ENCODE measurements at places on chromosomes 1 and 21.

DNA sequence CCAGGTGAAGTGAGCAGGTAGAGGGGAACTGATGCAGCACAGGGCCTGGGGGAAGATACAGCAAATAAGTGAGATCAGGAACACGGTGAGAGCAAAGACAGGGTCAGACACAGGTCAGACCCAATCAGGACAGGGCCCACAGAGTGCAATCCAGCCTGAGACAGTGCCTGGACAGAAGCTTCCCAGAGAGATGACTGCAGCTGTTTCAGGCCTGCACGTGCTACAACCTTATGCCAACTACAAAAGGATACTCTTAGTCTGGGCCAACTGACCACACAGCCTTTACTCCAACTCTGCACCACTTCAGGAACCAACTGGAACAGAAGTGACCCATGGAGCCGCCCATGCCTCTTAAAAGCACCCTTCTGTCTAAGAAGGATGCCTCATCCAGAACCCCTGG lies 228.0 kb downstream of the TOMM20 start:
- no peak for DNase-seq

GRCh38 chr21:39972976-39973770 lies 105.9 kb downstream of the PCP4 start:
- no peak for DNase-seq

DNA sequence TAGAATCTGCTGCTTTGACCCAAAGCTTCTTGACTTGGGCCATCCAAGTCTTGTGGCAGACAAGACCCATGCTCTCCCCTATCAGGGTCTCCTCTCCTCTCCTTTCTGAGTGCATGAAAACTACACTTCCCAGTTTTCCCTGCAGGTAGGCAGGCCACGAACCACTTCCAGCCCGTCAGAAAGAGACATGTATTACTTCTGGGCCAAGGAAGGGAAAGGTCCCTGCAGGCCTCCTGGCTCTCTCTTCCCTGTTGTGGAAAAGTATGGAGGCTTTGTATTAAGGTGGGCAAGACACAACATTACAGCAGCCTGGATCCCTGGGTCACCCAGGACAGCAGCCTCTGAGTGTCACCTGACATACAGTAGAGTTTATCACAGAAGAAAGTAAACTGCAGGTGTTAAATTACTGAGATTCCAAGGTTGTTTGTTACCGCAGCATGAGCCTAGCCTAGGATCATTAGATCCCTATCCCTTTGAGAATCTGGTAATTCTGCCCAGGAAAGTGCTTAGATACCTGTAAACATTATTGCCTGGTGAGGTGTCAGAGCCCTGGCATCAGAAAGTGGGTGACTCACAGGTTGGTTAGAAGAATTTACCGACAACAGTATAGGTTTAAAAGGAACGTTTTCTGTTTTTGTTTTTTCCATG lies 717.3 kb downstream of the MATN1 start:
- no peak for DNase-seq

DNA sequence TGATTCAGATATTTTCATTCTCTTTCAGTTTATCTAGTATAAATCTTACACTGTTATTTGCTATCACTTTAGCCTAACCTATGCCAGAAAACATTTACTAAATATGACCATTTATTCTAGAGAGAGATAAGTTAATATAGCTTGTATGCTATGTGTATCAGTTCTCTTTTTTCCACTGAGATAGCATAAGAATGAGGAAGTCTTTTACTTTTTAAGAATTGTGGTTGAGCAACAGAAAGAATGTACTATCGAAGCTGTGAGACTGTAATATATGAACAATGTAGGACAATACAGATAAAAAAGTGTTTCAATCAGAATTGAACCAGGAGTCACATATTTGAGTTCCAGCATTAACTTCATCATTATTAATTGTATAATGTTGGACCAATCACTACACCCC lies 479.9 kb upstream of the PLXNA2 start:
- DNase-seq: no peak

DNA sequence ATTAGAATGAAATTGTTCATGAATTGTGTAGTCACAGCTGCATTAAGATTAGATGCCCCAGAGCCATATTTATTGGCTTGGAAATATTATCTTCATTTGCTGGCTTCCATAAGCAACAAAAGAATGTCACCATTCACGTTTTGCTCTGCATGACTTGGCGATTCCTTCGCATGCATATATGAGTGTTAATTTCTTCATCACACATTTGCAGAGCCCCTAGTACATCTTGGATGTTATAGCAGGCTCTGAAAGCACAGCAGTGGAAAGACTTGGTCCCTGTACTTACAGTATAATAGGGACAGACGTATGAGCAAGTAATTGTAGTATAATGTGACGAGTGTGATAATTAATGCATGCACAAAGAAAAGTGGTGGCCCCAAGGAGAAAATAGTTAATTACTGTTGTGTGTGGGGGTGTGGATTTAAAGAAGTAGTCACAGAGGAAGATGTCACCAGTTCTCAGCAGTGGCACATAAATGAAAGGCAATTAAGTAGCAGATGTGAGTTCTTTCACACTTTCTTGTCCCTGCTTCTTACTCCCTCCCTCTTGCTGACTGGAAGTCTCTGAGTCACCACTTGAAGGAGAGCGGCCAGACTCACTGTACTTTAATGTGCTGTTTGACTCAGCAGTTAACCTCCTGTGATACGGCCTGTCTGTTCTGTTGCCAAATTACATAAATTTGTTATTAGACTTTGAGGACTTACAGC lies 21.0 kb downstream of the S100A10 start:
- DNase-seq: peak; percentile 92

- DNase-seq: peak; percentile 77
Observed at GRCh38 chr1:92411511-92411910, 75.2 kb downstream of the GFI1 start.

DNA sequence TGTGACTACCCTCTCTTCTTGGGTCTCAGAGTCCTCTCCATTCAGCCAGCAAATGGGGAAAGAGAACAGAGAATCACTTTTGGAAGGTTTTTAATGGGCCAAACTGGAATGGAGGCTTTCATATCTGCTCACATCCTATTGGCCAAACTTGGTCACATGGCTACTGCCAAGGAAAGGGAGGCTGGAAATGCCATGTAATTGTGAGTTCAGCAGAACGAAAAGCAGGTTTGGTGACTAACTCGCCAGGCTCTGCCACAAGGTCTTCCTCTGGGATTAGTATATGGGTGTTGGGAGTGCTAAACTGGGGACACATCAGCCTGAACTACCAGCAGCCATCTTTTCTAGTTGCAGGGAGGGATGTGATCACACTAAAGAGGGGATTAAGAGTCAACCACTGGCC lies 19.2 kb downstream of the RD3 start:
- DNase-seq: no peak

GRCh38 chr1:5274527-5274926 lies 620.1 kb downstream of the AJAP1 start:
- no peak for DNase-seq

DNA sequence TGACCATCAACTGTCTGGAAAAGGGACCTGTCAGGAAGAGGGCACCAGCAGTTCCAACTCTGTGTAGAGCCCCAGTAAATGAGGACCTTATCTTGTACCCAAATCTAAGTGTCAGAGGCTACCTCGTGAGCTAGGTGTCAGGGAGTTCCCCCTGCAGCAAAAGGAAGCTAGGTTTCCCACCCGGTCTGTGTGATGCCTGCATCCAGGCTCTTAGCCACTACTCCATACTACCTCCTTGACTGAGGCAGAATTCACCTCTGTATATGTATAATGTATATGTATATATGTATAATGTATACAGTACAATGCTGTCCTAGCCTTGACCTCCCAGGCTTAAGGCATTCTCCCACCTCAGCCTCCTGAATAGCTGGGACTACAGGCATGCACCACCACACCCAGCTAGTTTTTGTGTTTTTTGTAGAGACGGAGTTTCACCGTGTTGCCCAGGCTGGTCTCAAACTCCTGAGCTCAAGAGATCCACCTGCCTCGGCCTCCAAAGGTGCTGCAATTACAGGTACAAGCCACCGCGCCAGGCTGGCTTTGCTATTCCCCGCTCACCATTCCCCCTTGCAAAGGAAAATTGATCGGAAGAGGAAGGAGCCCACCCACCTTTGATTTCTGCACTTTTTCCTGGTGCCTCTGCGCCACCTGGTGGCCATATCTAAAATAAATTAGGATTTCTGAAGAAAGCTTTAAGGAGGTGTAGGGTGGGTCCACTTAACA lies 15.7 kb upstream of the LUZP1 start:
- peak; percentile 39 for DNase-seq

GRCh38 chr1:175871647-175872046 lies 128.3 kb upstream of the TNR start:
- DNase-seq: no peak

GRCh38 chr1:213993929-213994328 lies 6.2 kb downstream of the PROX1 start:
- no peak for DNase-seq

DNA sequence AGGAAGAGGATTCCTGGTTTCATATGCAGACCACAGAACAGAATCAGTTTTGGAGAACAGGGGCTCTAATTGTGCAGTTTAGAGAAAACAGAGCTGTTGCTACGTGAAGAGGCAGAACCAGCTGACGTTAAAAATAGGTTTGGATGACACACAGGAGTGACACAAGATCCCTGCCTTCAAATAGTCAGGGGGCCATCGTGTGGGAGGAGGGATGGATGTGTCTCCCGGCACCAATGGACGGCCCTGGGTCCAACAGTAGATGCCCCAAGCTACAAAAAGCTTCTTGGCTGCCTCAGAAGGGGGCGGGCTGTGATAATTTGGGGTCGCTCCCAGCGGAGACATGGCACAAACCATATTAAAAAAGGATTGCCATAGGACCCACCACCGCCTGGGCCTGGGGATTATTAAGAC lies 87.8 kb downstream of the MRPL37 start:
- DNase-seq: no peak

GRCh38 chr1:73839922-73840321 lies 358.1 kb downstream of the LRRIQ3 start:
- DNase-seq: no peak

GRCh38 chr21:26918323-26919079 lies 48.4 kb downstream of the ADAMTS5 start:
- DNase-seq: peak; percentile 42

DNA sequence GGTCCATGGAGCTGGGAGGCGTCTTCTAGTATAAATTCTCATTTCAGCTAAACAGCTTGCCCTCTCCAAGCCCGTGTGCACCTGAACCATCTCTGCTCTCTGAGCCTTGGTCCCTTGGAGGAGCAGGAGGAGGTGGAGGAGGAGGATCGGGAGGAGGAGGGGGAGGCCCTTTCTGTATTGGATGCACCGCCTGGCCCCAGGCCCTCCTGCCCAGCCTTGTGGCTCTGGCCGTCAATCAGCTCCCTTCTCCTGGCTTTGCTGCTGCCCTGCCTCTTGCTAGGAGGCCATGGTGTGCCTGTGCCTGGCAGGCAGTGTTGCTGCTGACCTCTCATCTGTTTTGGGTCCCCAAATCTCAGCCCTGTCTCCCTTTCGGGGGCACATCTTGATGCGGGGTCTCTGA lies 9.0 kb downstream of the COL18A1 start:
- no peak for DNase-seq

- DNase-seq: peak; percentile 67
Observed at GRCh38 chr1:201447903-201448871, 20.8 kb downstream of the PHLDA3 start.

DNA sequence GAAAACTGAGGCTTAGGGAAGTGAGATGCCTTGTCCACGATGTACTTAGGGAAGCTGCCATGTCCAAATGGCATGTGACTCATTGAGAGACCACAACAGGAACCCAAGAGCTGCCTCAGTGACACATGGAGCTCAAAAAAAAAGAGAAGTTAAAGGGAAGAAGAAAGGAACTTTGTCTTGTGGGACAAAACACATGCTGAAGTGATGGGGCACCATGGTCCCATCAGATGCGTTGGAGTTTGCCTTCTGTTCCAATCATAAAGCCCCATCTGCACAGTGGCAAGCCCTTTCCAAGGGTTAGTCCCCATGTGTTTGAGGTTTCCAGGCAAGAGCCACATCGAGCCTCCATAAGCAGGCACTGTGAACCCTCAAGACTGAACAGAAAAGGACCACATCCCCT lies 8.0 kb downstream of the MED8 start:
- DNase-seq: no peak

DNA sequence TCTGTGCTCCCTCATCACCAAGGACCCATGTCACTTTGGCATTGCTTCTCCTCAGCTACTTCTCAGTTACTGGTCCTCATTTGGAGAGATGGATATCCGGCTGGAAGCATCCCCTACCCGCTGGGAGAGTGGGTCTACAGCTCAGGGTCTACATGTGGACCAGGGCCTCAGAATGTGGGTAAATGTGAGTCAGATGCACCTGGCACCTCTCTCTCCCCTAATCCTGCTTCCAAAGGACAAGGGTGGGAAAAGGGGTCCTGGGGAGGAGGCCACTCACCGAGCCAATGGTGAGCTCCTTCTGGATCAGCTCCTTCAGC lies 908 bp downstream of the S100A6 start:
- no peak for DNase-seq

- peak; percentile 42 for DNase-seq
Observed at GRCh38 chr1:7646981-7647901, 123.9 kb upstream of the VAMP3 start.

DNA sequence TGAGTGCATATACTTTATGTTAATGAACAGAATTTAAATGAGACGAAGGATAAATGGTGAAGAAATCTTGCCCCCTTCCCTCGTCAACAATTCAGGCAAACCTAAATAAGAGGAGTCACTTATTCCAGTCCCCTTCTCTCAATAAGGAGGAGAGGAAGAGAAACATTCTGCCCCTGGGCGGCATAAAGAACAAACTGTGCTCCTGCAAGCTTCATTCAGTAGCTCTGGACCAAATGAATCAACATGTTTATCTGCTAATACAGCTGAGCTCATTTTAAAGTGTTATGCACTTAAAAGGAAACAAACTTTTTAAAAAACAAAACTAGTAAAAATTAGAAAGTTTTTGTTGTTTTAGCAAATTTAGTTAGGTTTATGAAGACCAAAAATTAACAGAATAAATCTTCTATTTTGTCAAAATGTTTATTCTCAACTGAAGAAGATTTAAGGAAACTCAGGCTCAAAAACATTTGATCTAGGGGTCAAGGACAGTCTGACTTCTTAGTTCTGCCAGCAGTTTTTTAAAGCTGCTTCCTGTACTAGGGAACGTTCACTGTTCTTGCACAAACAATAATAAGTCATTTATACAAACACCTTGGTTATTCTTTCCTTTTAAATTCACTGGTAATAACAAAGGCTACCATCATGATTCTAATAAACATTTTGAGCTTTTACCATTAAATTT lies 58.3 kb downstream of the AKT3 start:
- no peak for DNase-seq

- no peak for DNase-seq
Observed at GRCh38 chr1:15218287-15219279, 28.4 kb upstream of the FHAD1 start.

Measured in fibroblast of skin of right quadriceps (primary cell).